Colonic mucosa (tissue), 4 donors: ENCODE measurements at places on chromosomes 4 and X. TPM values are rescaled to one million over a fixed set of nuclear protein-coding genes. Genes with fewer than 3 reads are reported as not detected.

Gene NPFFR2
- total RNA-seq = not detected

Gene C1QTNF7
- 4.2 TPM for total RNA-seq

DNA sequence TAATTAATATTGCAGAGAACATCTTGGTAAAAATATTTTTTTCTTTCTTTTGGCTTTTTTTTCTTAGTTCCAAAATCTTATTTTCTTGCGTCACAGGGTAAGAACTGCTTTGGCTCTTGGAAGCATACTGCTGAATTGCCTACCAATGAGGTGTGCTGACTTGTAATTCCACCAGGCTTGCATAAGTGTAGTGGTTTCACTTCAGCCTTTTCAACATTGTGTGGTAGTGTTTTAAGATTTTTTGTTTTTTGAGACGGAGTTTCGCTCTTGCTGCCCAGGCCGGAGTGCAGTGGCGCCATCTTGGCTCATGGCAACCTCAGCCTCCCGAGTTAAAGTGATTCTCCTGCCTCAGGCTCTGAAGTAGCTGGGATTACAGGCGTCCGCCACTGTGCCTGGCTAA, 42.4 kb downstream of the N4BP2 start:
- H3K27ac ChIP-seq = no peak overlapping the region
- no peak overlapping the region for H3K4me3 ChIP-seq
- DNase-seq = no peak

DNA sequence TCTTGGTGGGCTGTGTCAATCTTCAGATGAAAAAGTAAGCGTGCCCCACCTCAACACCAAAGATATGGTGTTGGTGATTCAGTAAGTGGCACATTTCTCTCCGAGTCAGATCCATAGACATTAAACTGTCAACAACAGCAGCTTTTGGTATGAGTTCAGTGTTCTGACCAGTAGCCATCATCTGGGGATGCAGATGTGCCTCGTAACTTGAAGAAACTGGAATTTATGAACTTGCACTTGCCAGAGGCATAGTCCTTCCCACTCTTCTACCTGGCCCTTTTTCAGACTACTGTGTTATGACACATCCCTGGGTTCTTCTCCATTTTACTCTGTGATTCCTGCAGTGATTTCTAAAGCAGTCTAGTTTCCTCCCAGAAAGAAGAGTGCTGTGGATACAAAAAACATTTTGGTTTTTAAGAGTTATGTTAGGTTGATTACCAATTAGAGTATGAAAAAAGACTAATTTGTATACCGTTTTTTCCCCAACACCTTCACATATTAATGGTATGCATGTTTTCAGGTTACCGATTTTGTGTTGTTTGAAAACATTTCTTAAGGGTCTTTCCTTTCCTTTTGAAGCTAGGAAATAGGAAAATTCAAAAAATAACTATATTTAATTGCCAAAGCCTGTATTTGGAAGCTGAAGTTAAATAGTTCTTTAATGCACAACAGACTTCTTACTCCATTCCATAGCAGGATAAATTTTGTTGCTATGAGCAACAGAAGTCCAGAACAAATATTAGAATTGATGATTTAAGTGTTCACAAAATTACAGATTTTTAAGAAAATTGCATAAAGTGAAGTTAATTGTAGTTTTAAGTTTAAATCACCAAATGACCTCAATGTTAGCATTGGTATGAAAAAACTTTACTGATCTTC, 39.3 kb downstream of the NUDT6 start:
- no peaks in the 10 kb centered on the region for H3K4me1 ChIP-seq
- H3K27me3 ChIP-seq = no peaks in the 10 kb centered on the region
- H3K27ac ChIP-seq = no peak overlapping the region
- H3K4me3 ChIP-seq = no peak overlapping the region

DNA sequence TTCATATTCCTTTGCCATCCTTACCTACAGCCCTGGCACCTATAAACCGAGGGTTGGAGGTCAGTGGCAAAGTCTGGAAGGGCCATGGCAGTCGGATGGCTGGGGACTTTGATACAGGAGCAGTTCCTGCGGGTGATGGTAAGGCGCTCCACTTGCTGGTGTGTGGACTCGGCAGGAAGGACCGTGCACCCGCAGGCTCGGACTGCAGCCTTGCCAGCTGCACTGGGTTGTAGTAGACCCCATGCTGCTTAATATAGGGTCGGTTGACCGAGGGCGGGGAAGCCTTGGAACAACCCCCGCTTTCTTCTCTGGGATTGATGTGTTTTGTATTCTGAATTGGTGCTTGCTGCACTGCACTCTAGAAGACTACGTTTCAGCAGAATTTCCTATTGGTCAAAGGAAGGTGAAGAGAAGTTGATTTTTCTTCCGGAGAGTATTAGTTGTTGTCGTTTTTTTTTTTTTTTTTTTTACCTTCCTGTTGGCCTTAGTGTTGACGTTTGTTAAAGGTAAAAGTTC, 638 bp downstream of the BLTP1 start:
- no peaks in the 10 kb centered on the region for H3K36me3 ChIP-seq
- peak; percentile 54 for DNase-seq
- H3K4me1 ChIP-seq = no peaks in the 10 kb centered on the region
- peak overlapping the region; percentile 90 for H3K4me3 ChIP-seq

DNA sequence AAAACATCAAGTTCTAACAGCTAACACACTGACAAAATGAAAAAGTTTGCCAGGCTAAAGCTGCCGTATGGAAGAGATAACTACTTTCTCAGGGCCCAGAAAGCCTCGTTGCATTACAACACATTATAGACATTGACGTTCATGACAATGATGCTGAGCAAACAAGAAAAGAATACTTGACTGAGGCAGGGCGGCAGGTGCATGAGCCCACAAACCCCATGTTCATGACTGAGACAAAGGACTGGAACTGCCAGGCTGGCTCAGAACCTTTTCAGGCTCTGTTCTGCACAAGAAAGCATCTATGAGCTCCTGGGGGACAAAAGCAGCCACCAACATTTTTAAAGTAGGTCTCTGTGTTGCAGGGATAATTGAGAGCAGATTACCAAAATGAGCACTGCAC, 13.6 kb downstream of the TLR6 start:
- H3K4me1 ChIP-seq = no peaks in the 10 kb centered on the region
- no peak overlapping the region for H3K4me3 ChIP-seq
- no peak for DNase-seq
- H3K36me3 ChIP-seq = no peaks in the 10 kb centered on the region
- H3K27ac ChIP-seq = no peak overlapping the region

DNA sequence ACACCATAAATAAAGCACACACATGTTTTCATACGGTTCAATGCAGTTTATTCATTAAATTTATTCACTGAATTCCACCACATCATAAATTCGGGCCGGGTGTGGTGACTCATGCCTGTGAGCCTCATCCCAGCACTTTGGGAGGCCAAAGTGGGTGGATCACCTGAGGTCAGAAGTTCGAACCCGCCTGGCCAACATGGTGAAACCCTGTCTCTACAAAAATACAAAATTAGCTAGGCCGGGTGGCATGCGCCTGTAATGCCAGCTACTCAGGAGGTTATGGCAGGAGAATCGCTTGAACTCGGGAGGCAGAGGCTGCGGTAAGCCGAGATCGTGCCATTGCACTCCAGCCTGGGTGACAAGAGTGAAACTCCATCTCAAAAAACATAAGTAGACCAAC, 131.6 kb downstream of the PDS5A start:
- H3K36me3 ChIP-seq = no peaks in the 10 kb centered on the region
- no peak overlapping the region for H3K4me3 ChIP-seq
- H3K27ac ChIP-seq = no peak overlapping the region
- DNase-seq = no peak
- no peaks in the 10 kb centered on the region for H3K27me3 ChIP-seq
